ENCODE measurements at places on chromosomes 2 and 18.

DNA sequence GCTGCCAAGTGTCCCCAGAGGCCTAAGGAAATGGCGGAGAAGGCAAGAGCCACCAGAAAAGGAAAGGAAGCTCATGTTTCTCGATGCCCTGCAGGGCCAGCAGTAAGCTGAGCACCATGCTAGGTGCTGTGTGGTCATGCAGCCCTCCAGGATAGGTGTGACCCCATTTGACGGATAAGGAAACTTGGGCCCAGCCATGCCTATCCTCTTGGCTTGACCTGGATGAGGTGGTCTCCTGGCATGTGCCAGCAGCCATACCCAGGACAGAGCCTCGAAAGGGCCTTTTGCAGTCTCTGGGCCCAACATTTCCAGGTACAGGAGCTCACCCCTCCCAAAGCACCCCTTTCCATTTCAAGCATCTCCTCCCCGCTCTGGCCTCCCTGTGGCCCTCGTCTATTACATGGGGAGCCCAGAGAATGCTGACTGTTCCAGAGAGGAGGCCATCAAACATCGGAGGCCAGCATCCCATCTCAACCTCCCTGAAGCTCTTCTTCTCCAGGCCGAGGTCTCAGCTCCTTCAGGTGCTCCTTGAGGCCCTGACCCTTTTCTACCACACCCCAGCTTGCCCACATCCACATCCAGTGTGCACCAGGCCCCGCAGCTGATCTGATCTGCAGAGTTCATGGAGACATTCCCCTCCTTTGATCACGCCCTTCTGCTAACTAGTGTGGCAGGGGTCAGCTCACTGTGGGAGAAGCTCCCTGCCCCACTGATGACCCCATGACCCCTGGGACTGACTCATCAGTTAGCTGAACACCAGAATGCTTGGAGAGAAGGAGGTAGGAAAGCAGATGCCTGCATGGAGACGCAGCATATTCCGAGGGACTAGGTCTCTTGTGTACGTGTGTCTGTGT, 208.4 kb downstream of the TNS1 start:
- DNase-seq: no peak

DNA sequence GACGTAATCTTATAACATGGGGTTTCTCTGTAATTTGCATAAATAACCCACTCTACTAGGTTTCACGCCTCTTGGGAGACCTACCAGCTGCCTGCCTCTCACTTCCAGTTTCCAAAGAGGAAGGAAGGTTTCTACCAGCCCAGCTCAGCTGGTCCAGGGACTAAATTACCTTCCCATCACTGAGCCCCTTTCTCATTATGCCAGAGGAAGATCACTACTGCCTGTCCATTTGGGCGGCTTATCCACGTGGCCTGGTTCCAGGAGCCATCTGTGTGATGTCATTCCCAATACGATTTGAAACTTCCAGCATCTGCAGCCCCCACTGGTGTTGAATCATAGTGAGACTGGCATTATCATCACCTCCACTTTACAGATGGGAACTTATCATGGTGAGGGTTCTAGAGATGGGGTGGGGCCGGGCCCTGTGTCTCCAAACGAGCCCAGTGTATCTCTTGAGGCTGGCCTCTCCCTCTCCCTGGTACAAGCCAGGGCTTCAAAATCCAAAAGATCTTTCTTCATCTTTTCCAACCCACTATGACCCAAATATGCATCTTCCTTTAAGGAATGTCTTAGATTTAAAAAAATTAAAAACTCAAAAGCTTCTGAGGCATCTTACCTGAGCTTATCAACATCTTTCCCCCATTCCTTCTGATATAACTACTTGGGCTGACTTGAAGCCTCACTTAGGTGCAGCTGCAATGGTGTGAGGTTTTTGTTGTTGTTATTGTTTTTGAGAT, 140.8 kb downstream of the DDX1 start:
- no peak for DNase-seq

- DNase-seq: no peak
Measured at GRCh38 chr2:240788482-240788881, 31.5 kb downstream of the KIF1A start.

- no peak for DNase-seq
Measured at GRCh38 chr18:3903337-3903736, 453.4 kb downstream of the TGIF1 start.

- DNase-seq: no peak
Measured at GRCh38 chr2:46798998-46799698, 116.5 kb downstream of the MCFD2 start.

GRCh38 chr18:65322895-65323294, 427.9 kb upstream of the CDH7 start:
- no peak for DNase-seq

DNA sequence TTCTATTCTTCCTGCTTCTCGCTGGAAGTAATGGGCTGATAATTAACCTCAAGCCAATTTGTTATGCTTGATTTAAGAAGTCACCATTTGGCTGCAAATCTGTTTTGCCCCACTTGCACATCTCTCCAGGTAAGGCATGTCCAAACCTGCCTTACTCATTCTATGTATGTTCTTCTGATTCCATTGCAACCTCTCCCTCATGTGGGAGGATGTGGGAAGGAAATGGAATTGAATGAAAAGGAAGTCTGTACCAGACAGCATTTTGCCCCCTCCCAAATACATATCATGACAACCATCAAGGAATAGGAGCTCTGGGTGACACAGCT, 131.7 kb downstream of the NRP2 start:
- no peak for DNase-seq

DNA sequence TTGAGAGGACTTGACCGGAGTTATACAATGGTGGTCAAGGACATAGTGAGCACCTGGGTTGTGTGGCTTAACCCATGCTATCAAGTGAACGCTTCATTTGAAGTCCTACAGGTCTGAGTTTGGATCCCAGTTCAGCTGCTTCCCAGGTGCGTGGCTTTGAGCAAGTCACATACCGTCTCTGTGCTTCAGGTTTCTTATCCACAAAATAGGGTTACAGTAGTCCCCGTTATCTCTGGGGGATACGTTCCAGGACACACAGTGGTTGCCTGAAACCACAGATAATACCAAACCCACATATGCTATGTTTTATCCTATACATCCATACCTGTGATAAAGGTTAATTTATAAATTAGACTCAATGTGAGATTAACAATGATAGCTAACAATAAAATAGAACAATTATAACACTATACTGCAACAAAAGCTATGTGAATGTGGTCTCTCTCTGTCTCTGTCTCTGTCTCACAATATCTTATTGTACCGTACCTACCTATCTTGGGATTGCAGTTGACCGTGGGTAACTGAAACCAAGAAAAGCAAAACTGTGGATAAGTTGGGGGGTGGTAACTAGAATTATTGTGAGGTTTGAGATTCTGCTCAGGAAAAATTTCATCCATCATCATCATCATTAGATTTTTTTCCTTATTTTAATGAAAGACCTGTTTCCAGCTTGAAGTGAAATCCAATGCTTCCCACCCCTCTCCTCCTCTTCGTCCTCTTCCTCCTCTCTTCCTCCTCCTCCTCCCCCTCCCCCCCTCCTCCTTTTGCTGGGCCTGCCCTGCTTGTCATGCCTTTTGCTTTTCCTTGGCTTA, 22.7 kb downstream of the LBH start:
- DNase-seq: no peak
